Stimulated activated CD8-positive, alpha-beta memory T cell treated with anti-CD3 and anti-CD28 coated beads, Interleukin-15, amount 100 ng/mL, for 48 hours (primary cell): ENCODE measurements at places on chromosomes 1 and 21.

DNA sequence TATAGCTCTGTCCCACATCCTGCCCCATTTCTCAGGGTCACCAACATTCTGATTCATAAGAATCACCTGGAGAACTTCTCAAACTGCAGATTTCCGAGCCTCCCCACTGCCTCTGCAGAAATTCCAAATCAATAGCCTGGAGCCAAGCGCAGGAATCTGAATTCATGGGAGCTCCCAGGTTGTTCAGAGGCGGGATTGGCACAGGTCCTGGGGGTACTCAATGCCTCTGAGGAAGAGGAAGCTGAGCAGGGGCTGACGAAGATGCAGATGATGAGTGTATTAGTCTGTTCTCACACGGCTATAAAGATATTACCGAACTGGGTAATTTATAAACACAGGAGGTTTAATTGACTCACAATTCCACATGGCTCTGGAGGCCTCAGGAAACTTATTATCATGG is 455.5 kb downstream of the MATN1 start:
- DNase-seq, result no peak

GRCh38 chr1:82225421-82226185 is 424.9 kb downstream of the ADGRL2 start:
- no peak for DNase-seq

DNA sequence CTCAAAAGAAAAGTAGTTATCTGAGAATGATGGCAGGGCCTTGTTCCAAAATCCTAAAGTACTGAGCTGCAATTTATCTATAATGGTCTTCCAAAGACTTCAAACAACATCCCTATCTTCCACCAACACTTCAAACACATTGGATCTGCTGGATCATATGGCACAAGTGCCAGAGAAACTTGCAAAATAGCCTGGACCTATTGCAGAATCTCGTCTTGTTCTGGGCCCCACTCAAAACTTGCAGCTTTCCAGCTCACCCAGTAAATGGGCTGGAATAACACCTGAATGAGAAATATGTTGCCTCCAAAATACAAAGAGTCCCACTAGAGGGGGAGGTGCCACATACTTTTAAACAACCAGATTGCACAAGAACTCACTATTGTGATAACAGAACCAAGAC is 44.0 kb upstream of the PKN2 start:
- DNase-seq, result no peak

DNA sequence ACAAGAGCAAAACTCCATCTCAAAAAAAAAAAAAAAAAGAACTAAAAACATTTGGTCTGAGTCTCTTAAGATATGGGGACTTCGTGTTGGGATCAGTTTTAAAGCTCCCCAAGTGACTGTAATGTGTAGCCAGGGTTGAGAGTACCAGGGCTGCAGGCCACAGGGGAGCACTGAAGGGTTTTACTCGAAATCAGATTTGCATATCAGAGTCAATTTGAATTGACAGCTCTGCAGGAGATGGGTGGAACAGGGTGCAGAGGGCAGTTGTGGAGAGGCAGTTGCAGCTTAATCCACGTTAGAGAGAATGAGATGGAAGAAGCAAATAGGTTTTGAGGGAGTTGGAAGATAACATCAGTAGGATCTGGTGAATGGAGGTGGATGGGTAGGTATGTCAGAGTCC is 20.6 kb upstream of the ELOA start:
- no peak for DNase-seq

- no peak for DNase-seq
Measured at GRCh38 chr1:204493145-204493983, 1.2 kb downstream of the PIK3C2B start.

DNA sequence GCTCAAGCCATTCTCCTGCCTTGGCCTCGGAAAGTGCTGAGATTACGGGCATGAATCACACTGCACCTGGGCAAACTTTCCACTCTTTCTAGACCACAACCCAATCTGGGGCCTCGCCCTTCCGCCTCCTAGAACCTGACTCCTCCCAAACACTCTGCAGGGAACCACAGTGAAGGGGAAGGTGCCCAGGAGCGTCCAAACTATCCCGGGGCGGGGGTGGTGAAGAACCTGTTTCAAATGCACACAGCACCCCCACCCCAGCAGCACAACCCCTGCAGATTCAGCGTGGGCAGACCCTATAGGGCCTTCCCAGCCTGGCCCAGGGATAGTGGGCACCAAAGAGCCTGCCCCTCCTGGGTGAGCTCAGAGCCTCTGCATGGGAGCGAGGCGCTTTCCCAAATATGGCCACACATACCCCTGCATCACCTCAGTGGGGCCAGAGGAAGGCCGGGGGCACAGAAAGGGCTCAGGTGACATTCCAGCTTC is 86.9 kb downstream of the STUM start:
- DNase-seq, result peak; percentile 42

- DNase-seq, result no peak
Measured at GRCh38 chr1:164794356-164794755, 235.4 kb downstream of the PBX1 start.

- DNase-seq, result no peak
Measured at GRCh38 chr1:177857285-177857684, 112.6 kb downstream of the SEC16B start.

GRCh38 chr1:193504920-193505319 is 318.5 kb upstream of the B3GALT2 start:
- no peak for DNase-seq

DNA sequence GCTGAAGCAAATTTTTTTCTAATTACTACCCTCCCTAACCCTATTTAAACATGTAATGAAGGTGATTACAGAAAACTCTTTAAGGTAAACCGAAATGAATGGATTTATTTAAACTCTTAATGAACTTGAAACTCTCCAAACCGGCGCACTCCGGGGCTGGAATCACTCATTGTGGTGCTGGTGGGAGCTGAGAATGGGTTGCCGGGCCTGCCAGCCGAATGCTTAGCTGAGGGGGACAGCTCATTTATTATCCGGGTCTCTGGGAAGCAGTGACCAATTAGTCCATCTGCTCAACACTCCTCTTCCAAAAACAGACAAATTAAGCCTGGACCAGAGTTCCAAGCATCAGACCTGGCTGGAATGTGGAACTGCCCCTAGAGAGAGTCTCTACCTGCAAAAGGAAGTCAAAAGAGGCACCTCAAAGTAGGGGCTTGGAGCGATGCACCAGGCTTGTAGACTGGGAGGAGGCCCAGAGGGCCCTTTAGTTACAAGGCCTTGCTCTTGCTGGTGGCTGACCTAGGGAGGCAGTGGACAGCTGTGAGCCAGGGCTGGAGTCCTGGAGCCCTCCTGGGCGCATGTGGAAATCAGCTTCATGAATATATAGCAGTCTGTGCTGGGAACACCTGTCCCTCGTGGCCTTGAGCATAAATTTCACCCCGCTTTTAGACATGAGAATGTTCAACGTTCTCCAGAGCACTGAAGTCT is 320.7 kb downstream of the AJAP1 start:
- no peak for DNase-seq

DNA sequence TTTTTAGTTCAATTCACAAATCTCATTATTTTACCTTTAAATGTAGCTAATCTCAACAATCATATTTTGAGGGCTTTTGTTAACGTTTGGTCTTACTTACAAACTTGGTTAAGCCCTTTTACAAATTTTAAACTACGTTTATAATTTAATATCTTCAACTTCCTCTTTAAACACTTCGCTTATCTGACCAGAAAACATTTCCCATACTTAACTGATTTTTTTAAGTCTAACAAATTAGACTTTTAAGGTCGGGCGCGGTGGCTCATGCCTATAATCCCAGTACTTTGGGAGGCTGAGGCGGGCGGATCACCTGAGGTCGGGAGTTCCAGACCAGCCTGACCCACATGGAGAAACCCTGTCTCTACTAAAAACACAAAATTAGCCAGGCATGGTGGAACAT is 300.9 kb downstream of the LMX1A start:
- DNase-seq, result no peak

DNA sequence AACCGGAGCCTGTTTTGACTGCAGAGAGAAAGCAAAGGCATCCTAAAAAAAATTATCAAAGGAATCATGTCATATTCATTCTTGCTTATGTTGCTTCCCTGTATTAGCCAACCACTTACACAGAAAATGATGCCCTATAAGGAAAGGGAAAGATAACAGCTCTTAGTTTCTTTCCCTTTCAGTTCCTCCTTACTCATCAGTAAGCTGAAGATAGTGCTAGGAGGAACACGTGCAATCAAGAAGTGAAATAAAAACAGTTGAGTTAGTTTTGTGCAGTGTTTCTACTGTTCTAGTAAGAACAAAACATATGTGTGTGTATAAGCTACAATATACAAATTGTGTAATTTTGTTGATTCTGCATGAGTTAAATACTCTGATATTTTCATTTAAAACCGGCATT is 45.3 kb upstream of the MTF2 start:
- DNase-seq, result no peak

DNA sequence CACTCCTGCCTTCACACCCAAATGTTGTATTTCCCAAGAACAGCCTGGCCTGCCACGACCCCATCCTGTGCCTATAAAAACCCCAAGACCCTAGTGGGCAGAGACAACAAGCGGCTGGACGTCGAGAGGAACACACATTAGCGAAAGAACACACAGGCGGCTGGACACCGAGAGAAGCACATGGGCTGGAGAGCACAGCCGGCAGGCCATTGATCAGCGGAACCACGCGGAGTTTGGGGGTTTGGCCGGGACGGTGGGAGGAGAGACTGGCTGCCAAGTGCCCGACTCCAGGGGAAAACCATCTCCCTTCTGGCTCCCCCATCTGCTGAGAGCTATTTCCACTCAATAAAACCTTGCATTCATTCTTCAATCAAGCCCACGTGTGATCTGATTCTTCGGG is 10.4 kb upstream of the DESI2 start:
- DNase-seq, result no peak

DNA sequence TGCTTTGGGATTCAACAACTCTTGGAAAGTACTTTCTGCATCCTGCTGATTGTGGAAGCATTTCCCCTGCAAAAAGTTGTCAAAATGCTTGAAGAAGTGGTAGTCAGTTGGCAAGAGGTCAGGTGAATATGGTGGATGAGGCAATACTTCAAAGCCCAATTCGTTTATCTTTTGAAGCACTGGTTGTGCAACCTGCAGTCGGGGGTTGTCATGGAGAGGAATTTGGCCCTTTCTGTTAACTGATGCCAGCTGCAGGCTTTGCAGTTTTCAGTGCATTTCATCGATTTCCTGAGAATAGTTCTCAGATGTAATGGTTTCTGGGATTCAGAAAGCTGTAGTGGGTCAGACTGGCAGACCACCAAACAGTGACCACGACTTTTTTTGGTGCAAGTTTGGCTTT is 47.6 kb upstream of the GJA5 start:
- no peak for DNase-seq

- no peak for DNase-seq
Measured at GRCh38 chr1:201229771-201230635, 39.4 kb downstream of the IGFN1 start.

- no peak for DNase-seq
Measured at GRCh38 chr1:11523261-11523660, 44.3 kb downstream of the DISP3 start.

DNA sequence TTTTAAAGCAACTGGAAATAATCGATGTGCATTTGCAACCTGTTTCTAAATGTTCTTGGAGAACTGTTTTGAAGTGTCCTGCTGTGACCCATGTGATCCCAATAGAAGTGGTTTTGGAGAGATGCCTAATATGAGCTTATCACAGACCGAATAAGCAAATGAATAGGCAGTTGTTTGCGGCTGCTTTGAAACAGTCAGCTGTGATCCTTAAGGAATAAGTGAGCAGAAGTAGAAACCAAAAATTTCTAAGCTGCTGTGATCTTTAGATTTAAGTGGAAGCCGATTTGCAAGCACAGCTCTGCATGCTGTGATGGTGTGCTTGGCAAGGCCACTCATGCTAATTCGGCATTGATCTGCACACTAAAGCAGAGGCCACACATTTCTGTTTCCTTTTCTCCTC is 329.5 kb upstream of the DUSP10 start:
- DNase-seq, result no peak

GRCh38 chr1:232939748-232940147 is 10.7 kb upstream of the NTPCR start:
- DNase-seq, result no peak

DNA sequence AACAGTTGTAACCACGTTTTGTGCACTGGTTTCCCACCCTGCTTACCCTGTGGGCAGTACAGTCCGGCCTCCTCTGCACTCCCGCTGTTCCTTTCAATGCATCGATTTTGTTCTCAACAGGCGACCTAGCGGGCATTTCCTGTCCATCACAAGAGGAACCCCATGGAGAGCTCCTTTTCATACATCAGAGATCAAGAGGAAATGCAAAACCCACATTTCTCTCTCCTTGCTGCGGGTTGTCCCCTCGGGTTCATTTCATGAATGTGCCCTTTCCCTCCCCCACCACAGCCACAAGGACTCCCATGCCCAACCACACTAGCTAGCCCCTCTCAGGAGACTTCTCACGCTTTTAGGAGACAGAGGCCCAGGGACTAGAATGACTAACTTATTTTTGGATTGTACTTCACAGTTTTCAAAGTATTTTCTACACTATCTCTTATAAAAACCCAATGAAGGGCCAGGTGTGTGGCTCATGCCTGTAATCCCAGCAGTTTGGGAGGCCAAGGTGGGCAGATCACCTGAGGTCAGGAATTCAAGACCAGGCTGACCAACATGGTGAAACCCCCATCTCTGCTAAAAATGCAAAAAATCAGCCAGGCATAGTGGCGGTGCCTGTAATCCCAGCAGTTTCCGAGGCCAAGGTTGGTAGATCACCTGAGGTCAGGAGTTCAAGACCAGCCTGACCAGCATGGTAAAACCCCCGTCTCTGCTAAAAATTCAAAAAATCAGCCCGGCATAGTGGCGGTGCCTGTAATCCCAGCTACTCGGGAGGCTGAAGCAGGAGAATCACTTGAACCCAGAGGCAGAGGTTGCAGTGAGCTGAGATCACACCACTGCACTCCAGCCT is 18.4 kb downstream of the ATP1A4 start:
- DNase-seq, result peak; percentile 50

DNA sequence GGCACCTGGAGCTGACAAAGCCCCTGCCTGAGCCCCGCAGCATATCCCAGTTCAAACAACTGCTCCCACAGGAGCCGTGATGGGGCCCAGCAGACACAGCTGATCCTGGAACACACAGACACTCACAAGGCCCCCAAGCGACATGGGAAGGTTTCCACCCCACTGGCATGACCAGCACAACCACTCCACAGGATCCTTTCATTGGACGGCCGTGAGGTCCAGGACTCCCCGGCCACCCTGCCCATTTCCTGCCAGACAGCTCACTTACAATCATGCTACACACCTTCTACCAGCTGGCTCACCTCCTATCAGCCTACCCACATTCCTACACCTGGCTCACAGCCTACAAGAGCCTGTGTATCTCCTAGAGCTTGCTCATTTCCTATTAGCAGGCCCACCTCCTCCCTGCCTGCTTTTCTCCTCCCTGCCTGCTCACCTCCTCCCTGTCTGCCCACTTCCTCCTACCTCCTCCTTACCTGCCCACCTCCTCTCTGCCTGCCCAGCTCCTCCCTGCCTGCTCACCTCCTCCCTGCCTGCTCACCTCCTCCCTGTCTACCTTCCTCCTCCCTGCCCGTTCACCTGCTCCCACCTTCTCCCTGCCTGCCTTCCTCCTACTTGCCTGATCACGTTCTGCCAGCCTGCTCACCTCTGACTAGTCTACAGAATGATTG is 73.9 kb downstream of the MATN1 start:
- no peak for DNase-seq

- DNase-seq, result no peak
Measured at GRCh38 chr1:115764541-115764940, 4.0 kb downstream of the CASQ2 start.

GRCh38 chr1:19824541-19824940 is 9.5 kb upstream of the RNF186 start:
- DNase-seq, result no peak

- DNase-seq, result no peak
Measured at GRCh38 chr1:220882061-220882891, 3.0 kb downstream of the HLX start.

- DNase-seq, result no peak
Measured at GRCh38 chr1:17287130-17287776, 20.7 kb upstream of the PADI4 start.
